Activated CD4-positive, alpha-beta memory T cell treated with anti-CD3 and anti-CD28 coated beads for 36 hours (primary cell): ENCODE measurements at places on chromosomes 16 and 17.

DNA sequence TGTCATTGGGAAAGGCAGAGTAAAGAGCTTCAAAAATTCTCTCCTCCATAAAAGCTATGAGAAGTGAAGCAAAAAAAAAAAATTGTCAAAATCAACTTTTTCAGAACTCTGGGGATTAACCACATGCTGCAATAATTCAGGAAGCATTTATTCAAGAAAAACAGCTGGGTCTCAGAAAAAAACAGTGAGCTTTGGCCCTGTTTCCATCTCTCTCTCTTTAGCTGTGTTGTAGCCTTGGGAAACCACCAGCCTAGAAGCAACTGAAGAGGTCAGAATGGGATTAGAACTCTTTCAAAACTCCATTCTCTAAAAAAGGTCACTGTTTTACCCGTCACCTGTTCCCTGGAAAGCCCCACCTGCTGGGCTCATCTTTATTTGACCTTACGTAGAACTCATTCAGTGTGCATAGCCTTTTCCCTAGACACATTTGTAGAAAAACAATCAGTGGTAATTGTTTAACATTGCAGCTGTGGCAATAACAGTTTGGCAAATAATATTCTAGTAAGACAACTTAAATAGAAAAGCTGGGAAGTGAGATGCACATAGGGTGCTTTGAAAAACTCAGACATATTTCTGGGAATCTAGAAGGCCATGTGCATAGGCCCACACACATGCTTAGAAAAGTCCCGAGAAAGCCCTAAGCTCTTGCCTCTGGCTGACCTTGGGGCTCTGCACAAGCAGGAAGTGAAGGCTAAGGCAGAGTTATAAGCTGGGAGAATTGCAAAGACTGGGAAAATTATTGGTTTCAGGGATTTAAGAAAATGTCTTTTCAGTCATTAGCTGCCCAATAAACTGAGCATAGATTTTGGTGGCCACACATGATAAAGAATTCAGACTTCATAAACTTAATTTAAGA lies 18.0 kb downstream of the SLC5A11 start:
- DNase-seq, result no peak

DNA sequence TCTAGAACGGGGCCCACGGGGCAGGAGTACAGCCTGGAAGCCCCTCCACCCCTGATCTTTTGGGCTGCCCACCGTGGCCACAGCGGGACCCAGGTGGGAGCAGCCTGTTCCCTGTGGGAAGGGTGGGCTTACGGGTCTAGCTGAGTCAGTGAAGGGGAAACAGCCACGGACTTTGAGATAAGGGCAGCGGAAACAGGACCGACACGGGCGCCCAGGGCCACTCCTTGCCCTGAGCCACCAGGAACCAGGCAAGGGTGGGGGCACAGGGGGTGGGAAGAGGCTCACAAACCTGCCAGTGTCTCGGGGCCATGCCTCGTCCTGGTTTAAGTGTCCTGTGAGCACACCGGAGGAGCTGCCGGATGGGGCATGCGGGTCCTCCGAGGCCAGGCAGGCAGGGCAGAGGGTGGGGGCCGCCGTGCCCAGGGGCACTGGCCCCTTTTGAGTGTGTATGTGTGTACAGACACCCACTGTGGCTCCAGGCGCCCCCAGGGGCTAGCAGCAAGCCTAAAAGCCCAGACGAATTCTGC lies 47.6 kb upstream of the PVALEF start:
- no peak for DNase-seq

- no peak for DNase-seq
These were observed 502.2 kb upstream of the CA10 start for GRCh38 chr17:52660692-52661091.

- no peak for DNase-seq
These were observed 13.7 kb downstream of the MXRA7 start for GRCh38 chr17:76696763-76697701.

GRCh38 chr17:80718428-80718827 lies 173.8 kb downstream of the RPTOR start:
- no peak for DNase-seq

- DNase-seq, result no peak
These were observed 553.3 kb upstream of the CDH11 start for GRCh38 chr16:65675161-65675560.

GRCh38 chr17:77441130-77441920 lies 300.6 kb downstream of the SEC14L1 start:
- DNase-seq, result peak; percentile 85

GRCh38 chr16:76956394-76956793 lies 234.6 kb upstream of the MON1B start:
- no peak for DNase-seq

GRCh38 chr17:29710520-29710884 lies 87.8 kb upstream of the CORO6 start:
- DNase-seq, result no peak

DNA sequence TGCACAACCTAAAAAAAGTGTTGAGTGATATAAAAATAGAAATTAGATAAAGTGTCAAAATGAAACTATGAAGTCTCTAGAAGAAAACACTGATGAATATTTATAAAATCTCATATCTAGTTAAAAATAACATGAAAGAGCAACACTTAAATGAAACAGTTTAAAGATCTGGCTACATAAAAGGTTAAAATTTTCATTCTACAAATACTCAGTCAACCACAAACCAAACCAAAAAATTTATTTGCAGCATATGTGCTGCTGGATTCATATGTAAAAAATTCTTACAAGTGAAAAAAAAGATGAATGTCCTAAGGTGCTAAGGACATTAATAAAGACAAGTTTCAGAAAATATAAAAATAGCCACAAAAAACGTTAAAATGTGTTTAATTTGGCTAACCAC lies 22.6 kb upstream of the CDYL2 start:
- no peak for DNase-seq

GRCh38 chr16:77610496-77610895 lies 111.8 kb upstream of the NUDT7 start:
- no peak for DNase-seq

GRCh38 chr17:57288773-57289121 lies 32.4 kb downstream of the MSI2 start:
- DNase-seq, result no peak

- DNase-seq, result no peak
These were observed 86.9 kb downstream of the FOXL1 start for GRCh38 chr16:86665319-86665675.

GRCh38 chr16:65662256-65662655 lies 540.4 kb upstream of the CDH11 start:
- DNase-seq, result no peak

- DNase-seq, result no peak
These were observed 89.9 kb upstream of the CIBAR2 start for GRCh38 chr16:85202051-85202601.

DNA sequence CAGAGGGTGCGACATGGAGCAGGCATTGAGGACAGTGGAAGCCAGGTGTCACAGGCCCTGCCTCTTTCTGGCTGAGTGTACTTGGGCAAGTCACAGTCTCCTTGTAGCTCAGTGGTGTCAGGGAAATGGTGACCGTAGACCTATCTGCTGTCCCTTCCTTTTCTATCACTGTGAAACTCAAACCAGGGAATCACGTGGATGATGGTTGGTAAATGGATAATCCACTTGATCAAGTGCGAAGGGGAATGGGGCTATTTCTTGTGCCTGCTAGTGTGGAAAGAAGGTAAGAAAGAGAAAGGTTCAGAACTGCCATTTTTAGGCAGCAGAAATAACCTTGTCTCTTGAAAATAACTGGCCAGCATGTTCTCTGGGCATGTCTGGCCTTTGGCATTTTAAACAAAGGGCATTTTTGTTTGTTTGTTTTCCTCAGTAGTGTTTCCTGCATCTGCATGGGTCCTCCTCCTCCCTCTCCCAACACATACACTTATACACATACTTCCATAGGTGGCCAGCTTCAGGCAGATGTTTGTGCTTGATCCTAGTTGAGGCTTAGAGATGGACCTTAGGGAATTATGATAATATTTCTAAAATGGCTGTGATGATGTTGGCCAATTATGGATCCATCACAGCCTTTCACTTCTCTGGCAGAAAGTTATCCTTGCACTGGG lies 7.1 kb downstream of the TBX4 start:
- no peak for DNase-seq

DNA sequence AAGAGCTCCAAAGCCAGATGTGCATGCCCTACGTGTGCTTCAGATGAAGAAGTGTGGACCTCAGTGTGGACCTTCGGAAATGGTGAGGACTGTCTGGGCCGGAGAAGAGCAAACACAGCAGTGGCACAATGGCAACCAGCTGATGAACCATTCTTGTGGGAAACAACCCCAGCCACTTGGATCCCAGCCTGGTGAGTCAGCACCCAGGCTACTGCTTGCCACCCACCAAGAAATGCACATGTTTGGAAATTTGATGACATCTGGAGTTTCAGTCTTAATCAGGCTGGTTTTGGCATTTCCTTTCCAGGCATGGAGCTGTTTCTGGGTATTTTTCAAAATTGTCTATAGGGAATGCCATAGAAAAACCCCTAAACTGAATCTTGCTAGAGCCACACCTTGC lies 42.7 kb downstream of the DYNLRB2 start:
- DNase-seq, result peak; percentile 83

GRCh38 chr16:17362946-17363345 lies 107.8 kb downstream of the XYLT1 start:
- no peak for DNase-seq

DNA sequence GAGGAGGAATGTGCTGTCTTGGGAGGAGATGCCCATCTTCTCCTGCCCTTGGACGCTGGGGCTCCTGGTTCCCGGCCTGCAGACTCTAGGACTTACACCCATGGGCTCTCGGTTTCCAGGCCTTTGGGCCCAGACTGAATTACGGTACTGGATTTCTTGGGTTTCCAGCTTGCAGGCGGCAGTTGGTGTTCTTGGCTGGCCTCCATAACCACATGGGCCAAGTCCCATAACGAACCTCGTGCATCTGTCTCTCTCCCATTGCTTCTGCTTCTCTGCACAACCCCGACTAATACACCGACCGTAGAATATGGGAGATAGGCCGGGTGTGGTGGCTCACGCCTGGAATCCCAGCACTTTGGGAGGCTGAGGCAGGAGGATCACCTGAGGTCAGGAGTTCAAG lies 162.6 kb downstream of the SDK2 start:
- no peak for DNase-seq

GRCh38 chr17:39204245-39204644 lies 4.2 kb downstream of the RPL19 start:
- DNase-seq, result no peak

- no peak for DNase-seq
These were observed 51.6 kb downstream of the PRKCA start for GRCh38 chr17:66353937-66354401.

DNA sequence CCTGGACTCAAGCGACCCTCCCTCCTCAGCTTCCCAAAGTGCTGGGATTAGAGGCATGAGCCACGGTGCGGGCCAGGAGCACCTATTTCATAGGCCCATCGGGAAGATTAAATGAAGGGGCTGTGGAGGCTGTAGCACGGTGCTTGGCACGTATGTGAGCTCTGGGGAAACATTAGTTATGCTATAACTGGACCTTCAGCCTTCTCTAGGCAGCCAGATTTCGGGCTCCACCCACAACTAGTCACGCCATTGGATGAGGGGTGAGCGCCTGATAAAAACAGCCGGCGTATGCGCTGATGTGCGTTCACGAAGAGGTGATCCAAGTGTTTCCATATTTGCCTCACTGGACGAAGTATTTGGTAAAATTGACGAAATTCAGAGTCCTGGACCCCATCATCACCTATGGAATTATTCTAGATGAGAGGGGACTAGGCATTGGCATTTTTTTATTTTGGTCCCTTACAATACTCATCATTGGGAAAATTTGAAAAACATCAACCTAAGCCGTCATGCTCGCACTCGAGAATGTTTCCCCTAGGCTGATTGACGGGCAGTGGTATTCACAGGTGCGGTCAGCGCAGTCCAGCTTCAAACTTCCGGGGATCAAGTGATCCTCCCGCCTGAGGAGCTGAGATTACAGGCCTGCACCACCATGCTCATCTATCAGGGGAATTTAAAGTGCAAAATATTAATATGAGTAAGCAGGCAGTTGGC lies 1.8 kb upstream of the ANKRD11 start:
- DNase-seq, result no peak

DNA sequence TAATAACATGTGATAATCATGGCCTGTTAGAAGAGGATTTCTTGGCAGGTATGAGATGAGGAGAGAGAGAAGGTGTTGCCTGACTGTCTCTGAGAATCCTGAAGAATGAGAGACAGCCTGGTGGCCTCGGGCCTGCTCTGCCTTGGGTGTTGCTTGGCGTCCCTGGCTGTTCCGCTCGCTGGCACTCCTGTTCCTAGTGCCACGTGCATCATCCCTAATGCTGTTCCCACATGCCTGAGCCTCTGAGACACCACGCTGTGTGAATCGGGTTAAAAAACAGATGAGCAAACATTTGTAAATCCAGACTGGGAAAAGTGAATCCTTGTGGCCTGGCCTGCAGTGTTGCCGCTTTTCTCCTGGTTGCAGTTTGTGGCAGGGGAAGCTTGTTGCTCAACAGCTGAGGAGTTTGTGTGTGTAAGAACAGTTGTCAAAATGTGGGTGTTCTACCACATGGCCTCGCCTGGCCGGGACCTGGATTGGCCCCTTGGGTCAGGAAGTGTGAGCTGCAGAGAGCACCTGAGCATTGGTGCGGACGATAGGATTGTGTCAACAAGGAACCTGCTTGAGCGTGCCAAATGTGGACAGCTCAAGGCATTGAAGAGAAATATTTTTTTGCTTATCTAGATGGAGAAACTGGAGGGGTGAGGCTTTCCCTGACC lies 22.0 kb downstream of the UBN1 start:
- DNase-seq, result no peak

GRCh38 chr16:57386381-57386951 lies 14.2 kb downstream of the CX3CL1 start:
- DNase-seq, result no peak

DNA sequence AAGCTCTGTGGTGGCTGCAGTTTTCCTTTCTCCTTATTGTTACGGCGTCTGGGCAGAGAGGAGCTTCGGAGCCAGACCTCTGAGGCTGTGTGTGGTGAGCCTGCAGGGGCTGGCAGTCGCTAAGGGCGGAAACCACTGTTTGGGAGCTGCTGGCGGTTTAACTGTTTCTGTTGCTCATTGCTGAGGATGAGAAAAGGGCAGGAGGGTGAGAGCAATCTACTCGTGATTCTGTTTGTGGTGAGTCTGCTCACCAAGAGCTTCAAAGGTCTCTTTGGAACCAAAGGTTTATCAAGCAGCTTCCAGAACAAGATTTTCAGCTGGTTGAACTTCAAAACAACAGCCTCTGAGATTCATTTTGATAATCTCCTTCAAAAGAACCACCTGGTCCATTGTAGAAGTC lies 143.9 kb downstream of the ANKFN1 start:
- DNase-seq, result peak; percentile 47

DNA sequence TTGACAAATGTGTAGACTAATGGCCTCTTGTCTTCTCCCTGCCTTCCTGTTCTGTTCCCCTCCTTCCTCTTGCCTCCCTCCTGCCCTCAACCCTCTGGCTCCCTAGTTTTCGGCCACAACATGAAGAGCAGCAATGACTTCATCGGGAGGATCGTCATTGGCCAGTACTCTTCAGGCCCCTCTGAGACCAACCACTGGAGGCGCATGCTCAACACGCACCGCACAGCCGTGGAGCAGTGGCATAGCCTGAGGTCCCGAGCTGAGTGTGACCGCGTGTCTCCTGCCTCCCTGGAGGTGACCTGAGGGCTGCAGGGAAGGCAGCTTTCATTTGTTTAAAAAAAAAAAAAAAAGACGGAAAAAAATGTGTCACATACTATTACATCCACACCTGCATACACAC lies 18.8 kb upstream of the CLEC19A start:
- DNase-seq, result no peak
